ENCODE measurements at places on chromosomes 2 and 18. TPM values are rescaled to one million over a fixed set of nuclear protein-coding genes. Genes with fewer than 3 reads are reported as not detected.

ARMC9 gene
- total RNA-seq, result 15.4 TPM

DNA sequence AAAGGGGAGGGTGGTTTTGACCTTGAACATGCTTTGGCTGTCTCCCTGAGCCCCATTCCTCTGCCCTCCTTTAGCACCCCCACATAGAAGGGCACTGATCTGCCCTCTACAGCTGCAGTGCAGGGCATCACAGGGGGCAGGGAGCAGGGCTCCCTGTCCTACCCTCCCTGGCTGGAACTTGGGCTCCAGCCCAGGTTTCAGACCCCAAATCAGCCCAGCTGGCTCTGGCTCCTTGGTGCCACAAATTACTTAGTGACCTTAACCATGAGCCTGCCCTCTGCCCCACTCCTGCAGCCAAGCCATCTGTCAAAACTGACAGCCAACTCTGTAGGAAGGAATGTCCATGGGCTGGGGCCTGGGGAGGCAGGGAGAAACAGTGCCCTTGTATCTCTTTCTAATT is 105.6 kb downstream of the MAPK4 start:
- DNase-seq, result no peak

- peak; percentile 39 for DNase-seq
Observed at GRCh38 chr18:62611453-62612288, 88.8 kb downstream of the ZCCHC2 start.

DNA sequence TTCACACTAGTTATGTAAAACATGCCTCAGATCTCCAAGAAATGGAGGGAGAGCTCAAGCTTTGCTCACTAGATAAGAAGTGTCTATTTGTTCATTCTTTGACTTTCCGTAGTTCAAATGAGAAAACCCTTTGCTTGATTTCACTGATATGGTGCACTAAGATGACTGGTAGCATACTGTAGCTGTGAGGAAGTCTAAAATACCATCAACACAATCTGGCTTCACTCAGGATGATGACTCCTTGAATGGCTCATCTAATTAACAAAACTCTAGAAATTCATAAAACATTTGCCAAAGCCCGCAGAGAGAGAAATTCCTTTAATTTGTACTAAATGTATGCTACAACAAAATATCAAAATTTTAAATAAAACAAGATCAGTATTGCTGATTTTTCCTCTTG is 152.8 kb upstream of the STK17B start:
- no peak for DNase-seq

RPL31 gene
- 1,183 TPM for total RNA-seq

DNA sequence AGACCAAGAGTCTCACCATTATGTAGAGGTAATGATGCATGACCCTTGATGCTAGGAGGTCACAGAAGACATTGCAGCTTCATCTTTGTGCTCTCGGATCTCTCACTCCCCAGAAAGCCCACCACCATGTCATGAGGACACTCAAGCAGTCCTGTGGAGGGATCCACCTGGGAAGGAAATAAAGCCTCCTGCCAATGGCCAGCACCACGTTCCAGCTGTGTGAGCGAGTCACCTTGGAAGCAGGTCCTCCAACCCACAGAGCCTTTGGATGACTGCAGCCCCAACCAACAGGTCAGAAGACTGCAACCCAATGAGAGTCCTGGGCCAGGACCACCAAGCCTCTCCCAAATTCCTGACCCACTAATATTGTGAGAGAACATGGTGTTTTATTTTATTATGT is 38.4 kb downstream of the CYP26B1 start:
- no peak for DNase-seq

DNA sequence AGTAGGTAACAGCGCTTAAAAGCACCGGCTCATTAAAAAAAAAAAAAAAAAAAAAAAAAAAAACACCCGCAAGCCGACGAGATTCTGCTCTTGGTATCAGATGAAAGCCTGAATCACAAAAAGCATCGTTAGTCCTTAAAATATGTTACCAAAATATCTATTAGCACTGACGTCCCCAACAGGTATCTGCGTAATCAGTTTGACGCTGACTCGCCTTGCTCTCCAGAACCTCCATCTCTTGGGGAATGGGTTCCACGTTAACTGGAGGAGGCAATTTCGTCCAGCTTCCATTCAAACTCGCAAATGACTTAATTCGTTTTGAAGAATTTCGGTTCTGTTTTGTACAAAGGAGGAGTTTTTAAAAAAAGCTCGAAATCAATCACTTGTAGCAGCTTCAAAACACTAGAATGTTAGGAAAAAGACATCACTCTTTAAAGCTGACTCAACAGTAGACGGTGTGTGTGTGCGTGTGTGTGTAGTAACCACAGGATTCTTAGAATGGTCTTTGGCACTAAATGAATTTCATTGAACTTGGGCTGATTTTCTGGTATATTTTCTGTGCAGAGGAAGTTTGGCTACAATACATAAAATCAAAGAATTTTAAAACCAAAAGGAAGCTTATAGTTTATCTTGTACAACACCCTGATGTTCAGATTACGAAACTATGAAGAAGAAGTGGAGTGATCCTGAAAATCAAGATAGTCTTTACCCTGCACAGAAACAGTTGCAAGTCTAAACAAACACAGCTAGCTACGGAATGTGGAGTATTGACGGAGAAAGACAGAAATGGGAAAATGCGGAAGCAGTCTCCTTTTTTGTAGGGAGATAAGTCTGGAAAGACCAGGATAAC is 1.1 kb upstream of the PGAP1 start:
- DNase-seq, result no peak

GRCh38 chr2:56624181-56624580 is 440.4 kb downstream of the CCDC85A start:
- no peak for DNase-seq

DNA sequence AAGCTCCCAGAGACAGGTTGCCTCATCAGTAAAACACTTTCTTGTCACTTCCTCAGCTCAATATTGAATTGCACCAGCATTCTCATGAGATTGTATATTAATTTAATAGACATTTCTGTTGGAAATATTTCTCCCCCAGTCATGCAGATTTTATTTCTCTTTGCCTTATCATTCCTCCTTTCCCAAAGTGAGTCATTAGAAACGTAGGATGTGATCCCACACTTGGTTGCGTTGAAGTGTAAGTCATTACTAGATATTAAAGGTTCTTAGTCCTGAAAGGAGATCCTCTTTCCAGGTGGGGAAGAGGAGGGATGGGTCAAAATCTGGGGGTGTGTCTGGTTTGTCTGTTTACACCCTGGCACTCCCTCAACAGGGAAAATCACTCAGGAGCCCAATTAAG is 438.2 kb downstream of the SLC4A3 start:
- no peak for DNase-seq

DNA sequence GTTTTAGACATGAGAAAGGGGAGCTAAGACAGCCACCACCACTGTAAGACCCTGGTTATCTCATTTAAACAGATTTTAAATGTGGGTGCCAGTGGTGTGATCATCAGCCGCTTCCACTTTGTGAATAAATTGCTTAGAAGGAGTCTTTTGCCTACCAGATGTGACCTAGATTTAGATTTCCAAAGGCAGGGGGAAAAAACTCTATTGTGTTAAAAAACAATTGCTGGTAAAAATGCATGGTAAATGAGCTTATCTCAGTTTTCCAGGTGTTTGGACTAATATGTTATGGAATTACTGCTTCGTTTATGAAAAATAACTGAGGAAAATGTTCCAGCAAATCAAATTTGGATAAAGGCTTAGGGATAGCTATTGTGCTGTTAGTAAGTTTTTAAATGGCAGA is 466.3 kb upstream of the RAB12 start:
- no peak for DNase-seq

DNA sequence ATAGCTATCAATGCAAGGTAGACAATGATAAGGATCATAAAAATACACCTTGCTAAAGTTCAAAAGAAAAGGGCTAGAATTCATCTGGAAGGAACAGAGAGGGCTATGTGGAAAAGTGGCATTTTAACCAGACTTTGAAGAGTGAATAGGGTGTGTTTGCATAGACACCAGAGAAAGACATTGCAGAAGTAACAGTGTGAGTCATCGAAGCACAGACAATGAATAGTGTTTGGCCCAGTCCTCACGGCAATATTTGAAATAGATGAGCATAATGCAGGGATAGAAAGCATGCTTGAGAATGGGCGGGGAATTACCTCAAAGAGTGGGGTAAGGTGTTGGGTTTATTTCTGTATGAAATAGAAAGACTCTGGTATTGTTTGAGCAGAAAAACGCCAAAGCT is 24.2 kb downstream of the MYT1L start:
- no peak for DNase-seq

TUBA4B gene
- total RNA-seq, result not detected

DNA sequence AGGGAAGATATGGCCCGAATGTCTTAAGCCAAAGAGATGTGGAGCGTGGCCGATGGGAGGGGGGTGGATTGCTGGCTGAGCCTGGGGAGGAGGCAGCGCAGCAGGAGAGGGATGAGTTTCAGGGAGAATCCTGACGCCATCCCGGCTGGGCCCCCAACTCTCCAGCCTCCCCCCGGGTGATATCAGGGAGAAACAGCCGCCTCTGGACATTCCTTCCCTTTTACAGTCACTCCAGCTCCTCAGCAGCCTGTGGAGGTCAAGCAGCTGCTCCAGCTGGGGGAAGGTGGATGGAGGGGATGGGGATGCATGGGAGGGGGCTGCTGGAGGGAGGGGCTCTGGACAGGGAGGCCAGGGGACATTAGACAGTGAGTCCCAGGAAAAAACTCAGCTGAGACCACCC is 9.5 kb upstream of the DES start:
- DNase-seq, result no peak

- DNase-seq, result no peak
Observed at GRCh38 chr2:46134531-46135227, 162.5 kb upstream of the EPAS1 start.

- no peak for DNase-seq
Observed at GRCh38 chr2:71417300-71418202, 35.8 kb upstream of the DYSF start.

DNA sequence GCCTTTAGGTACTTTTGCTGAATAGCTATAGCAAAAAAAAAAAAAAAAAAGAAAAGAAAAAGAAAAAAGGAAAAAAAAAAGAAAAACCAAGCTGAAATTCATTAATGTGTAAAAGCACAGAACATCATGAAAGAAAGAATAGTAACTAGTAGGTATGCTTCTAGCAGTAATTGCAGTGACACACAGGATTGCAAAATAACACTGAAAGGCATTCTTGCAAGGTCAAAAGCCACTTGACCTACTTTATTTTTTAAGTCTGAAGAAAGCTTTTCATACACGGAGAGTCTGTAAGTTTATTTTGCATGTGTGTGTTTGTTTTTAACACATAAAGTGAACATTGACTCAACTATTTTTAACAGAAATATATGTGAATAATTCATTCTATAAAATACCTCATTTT is 54.4 kb downstream of the DOK6 start:
- no peak for DNase-seq

GRCh38 chr18:62457877-62458276 is 64.9 kb upstream of the ZCCHC2 start:
- DNase-seq, result no peak

ARL4C gene
- total RNA-seq, result 10.7 TPM

GRCh38 chr2:98464772-98465310 is 20.2 kb downstream of the INPP4A start:
- DNase-seq, result no peak

DNA sequence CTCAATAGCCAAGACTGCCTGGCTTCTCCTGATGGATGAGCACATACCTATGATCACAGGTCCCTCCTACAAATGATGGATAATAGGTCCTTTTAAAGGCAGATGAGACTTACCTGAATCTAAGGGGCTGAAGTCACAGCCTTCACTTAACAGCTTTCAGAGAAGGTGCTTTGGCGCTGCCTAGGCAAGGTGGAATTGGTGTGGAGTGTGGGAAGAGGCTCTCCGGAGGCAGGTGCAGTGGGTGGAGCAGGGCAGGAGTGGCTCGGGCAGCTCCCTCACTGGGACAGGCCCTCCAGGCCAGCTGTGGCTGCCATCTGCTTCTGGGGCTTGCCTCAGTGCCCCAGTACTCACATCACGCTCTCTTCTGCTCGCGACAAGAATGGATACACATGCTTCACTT is 99.0 kb upstream of the TPO start:
- no peak for DNase-seq

- no peak for DNase-seq
Observed at GRCh38 chr2:120367649-120368048, 21.7 kb downstream of the INHBB start.

CCDC150 gene
- 5.8 TPM for total RNA-seq

MDH1B gene
- 1.9 TPM for total RNA-seq

ROCK1 gene
- total RNA-seq, result 98.8 TPM

FIGLA gene
- 0.89 TPM for total RNA-seq

- no peak for DNase-seq
Observed at GRCh38 chr2:177589186-177589585, 196.6 kb downstream of the AGPS start.

UGT1A5 gene
- not detected for total RNA-seq

DNA sequence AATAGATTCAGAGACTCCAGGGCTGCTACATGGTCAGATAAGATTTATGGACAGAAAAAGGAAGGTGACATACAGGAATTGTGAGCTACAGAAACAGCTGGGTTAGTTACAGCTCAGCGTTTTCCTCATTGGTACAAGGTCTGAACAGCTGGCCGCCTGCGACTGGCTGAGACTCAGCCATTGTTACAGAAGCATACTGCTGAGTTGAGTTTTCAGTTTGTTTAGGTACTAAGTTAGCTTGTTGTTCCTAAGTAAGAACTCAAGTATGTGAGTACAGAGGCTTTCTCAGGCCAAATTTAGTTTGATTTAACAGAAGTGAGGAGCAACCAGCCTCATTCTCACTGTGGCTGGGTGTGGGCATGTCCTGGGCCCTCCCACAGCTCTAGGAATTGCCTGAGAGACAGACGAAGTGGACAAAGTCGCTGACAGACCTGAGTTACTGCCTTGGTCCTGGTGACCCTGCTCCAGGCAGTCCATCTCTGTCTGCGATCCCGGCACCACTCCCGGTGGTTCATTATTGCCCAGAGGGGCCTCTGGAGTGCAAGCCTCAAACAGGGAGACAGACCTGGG is 27.8 kb upstream of the RHOB start:
- DNase-seq, result peak; percentile 57

DNA sequence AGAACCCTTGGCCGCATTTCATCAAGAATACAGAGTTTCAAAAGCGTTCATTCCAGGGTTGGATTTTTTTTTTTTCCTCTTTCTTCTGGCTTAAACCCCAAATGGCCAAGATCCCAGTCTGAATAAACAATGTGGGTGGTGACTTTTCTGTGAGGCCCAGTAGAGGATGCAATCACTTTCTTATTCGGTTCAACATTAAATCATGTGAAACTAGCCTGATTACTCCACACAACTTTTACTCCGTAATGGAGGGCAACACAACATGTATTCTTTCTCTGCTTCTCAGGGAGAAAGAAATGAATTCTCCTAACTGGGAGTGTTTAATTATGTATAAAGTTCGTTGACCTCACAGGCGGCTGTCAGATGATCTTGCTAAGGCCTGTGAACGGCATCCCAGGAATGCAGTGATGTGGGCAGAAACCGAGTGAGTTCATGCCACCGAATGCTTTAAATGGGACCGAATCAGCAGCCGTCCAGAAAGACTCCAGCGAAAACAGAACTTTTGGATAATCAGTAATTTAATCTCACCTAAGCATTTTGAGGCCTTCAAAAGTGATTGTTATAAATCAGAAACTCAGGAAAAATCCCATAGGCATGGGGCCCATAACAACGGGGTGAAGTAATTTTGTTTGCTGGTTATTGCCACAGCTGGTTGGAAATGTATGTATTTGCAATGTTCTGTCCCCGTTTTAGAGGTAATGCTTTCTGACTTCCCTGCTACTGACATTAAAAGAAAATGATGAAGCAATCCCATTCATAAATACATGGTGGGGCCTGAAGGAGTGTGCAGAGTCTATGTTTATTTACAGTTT is 81.5 kb downstream of the BCL2 start:
- DNase-seq, result peak; percentile 72
